ENCODE measurements at places on chromosomes 3 and 15. TPM values are rescaled to one million over a fixed set of nuclear protein-coding genes. Genes with fewer than 3 reads are reported as not detected.
A peak's percentile ranks its signal among the peaks of the same experiment; 100 is the strongest.

Gene COL6A5
- total RNA-seq: 0.30 TPM

Gene LRRN1
- 20.9 TPM for total RNA-seq

Gene ZNF654
- total RNA-seq: 30.3 TPM

Gene TF
- total RNA-seq: 43.0 TPM

Gene CNTN4
- total RNA-seq: 24.4 TPM

Gene HOMER2
- total RNA-seq: 16.8 TPM

Gene RYR3
- total RNA-seq: 6.3 TPM

GRCh38 chr3:155629556-155629955 is 115.3 kb downstream of the PLCH1 start:
- DNase-seq: no peak

GRCh38 chr3:149705416-149705815 is 46.9 kb downstream of the COMMD2 start:
- peak; percentile 11 for DNase-seq

DNA sequence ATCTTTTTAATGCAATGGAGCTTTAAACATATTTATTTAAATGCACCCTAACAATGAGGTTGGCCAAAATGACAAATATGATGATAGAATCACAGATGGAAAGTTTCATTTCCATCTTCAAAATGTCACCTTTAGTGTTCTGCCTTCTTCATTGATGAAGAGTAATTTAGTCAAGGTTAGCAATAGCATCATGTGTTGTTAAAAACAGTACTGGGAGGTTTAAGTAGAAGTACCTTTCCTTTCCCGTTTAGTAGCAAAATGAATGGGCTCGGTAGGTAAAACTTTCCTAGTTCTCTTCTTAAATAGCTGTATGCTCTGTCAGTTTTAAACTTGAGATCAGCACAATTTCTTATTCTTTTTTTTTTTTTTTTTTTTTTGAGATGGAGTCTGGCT is 35.1 kb downstream of the EIF2AK4 start:
- DNase-seq: no peak

DNA sequence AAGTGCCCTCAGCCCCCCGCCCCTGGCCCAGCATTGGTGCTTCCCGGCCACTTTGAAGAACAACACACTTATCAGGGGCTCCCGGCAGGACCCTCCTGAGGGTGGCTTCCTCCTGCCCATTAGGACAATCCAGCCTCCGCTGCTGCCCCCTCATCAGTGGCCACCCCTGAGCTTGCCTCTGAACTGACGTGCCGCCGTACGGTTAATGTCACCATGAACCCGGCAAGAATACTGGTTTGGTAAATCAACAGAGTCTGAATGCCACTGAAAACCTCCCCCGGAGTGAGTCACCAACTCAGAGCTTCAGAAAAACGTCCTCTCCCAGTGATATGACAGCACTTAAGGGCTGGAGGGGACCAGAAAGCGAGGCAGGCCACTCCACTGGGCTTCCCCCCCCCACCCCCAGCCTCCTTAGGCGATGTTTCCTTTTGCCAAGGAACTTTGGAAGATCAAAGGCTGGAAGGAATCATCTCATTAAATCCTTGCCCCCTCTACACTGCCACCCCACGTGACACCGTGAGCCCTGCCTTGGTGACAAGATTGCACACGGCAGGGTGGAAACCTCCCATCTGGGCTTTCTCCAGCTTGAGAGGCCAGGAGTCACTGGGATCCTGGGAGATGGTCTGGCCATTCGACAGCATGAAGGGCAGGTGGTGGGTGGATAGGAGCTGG is 142.1 kb downstream of the NUP210 start:
- DNase-seq: no peak

DNA sequence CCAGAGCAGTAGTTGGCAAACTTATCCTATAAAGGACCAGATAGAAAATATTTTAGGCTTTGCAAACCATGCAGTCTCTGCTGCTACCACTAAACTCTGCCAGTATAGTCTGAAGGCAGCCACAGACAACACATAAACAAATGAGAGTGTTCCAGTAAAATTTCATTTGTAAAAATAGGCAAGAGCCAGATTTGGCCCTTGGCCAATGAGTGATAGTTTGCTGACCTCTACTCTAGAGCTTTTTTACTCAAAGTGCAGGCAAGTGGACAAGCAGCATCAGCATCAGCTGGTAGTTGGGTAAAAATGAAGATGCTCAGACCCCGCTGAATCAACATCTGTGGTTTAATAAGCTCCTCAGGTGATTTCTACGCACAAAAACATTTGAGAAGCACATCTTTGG is 269.8 kb downstream of the NTRK3 start:
- DNase-seq: no peak

GRCh38 chr15:33539825-33540573 is 229.2 kb downstream of the RYR3 start:
- no peak for DNase-seq

- DNase-seq: no peak
Measured at GRCh38 chr3:57077630-57078343, 17.3 kb downstream of the SPATA12 start.

GRCh38 chr3:97829198-97829597 is 7.4 kb downstream of the CRYBG3 start:
- DNase-seq: no peak

DNA sequence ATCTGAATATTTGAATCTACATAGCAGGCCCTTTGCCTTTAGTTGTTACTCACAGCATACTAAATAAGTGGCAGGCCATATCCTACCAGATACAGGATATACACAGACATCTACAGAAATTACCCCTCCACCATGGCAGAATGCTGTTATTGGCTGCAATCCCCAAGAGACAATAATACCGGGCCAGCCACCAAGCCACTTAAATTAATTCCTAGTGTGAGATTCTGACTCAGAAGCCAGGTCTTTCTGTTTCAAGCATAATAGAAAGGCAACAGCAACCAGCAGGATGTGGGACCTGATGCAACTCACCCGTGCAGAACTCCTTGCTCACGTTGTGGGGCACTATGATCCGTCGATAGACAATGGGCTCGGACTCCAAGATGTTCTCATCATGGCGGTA is 39.8 kb downstream of the CLK3 start:
- no peak for DNase-seq

- DNase-seq: no peak
Measured at GRCh38 chr3:194998417-194998816, 272.5 kb downstream of the XXYLT1 start.

GRCh38 chr15:57355259-57355658 is 21.0 kb upstream of the CGNL1 start:
- DNase-seq: no peak
